ENCODE measurements at places on chromosomes 12 and 14. TPM values are rescaled to one million over a fixed set of nuclear protein-coding genes. Genes with fewer than 3 reads are reported as not detected.

DNA sequence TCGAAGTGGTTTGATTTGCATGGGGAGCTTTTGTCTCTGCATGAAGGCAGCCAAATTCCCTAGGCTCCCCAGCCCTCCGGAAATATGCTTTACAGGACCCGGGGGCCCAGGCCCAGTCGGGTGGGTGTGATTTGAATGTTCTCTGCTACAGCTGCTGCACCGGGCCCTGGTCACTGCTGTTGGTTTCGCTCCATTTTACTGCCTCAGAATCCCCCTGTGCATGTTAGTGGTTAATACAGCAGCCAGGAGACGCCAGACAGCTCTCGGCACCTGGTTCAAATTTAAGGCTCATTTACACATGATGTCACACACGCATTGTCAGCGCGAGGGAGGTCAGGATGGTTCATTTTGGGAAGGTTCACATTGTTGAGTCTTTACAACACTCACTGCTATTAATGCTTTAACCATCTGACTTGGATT is 99.6 kb downstream of the SLC38A6 start:
- DNase-seq: no peak

DNA sequence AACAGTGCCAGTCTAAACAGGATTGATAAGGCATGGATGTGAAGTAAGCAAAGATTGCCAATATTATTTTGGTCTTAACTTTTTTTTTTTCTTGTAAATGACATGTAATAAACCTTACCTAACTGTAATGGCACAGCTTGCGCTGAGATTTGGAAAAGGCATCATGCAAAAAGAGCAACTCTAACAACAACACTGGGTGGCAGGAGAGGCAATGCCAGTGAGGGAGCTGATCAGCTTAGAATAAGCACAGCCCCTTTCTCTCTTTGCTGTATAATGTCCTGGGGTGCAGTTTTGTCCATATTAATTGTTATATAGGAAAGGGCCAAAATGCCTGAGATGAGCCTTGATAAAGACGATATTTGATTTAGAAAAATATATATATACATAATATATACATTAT is 1589.7 kb upstream of the FLRT2 start:
- DNase-seq: no peak

The SSPN gene
- total RNA-seq: not detected

- DNase-seq: no peak
Measured at GRCh38 chr12:25376407-25376806, 125.7 kb upstream of the KRAS start.

The SIX4 gene
- 0.21 TPM for total RNA-seq

Measured in activated naive CD4-positive, alpha-beta T cell treated with anti-CD3 and anti-CD28 coated beads, Interleukin-2, amount 50 U/mL, for 72 hours (primary cell).